ENCODE measurements at places on chromosomes 4 and X.

- DNase-seq = no peak
Observed at GRCh38 chr4:174228988-174229387, 54.5 kb downstream of the FBXO8 start.

DNA sequence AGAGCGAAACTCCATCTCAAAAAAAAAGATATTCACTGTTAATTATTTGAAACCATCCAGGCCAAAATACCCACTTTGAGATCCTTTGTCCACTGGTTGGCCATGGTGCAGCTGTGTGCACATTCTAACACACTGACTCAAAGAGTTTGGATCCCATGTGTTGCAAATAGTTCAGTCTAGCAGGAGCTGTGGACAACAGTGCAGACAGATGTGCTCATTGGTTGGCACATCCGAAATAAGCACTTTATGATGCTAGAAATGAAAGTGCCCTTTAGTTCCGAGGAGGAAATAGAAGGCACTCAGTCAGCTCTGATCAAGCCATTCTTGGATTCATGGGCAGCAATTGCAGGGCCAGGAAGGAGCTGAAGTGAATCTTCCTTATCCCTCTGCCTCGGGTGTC is 63.0 kb upstream of the TMEM150C start:
- no peak for DNase-seq

- no peak for DNase-seq
Observed at GRCh38 chrX:152876931-152877840, 20.7 kb upstream of the ZNF185 start.

DNA sequence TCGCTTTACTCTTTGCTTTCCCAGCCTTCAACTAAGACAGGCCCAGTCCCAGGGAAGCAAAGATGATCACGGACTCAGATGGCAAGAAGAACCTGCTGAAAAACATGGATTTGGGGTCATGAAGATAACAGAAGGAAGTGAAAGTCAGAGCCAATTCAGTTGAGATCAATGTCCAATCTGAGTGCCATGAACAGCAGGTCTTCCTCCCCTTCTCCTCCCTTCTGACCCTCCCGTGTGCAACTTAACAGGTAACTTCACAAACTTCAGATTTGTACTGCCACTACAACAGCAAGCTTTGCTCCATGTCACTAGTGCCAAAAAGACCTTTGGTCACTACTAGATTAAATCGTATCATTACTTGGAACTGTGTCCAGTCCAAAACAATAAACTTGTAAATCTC is 15.5 kb upstream of the SGMS2 start:
- no peak for DNase-seq

DNA sequence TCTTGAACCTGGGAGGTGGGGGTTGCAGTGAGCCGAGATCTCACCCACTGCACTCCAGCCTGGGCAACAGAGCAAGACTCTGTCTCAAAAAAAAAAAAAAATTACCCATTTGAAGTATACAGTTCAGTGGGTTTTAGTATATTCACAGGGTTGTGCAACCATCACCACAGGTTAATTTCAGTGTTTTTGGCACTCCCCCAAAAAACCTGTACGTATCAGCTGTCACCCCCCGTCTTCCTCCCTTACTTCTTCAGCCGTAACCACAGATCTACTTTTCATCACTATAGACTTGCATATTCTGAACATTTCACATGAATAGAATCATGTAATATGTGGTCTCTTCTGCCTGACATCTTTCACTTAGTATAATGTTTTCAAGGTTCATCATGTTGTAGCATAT is 11.7 kb upstream of the PTTG2 start:
- DNase-seq = no peak

GRCh38 chrX:40009890-40010289 is 87.9 kb downstream of the BCOR start:
- DNase-seq = no peak

GRCh38 chr4:6875431-6875831 is 34.2 kb upstream of the TBC1D14 start:
- DNase-seq = no peak

DNA sequence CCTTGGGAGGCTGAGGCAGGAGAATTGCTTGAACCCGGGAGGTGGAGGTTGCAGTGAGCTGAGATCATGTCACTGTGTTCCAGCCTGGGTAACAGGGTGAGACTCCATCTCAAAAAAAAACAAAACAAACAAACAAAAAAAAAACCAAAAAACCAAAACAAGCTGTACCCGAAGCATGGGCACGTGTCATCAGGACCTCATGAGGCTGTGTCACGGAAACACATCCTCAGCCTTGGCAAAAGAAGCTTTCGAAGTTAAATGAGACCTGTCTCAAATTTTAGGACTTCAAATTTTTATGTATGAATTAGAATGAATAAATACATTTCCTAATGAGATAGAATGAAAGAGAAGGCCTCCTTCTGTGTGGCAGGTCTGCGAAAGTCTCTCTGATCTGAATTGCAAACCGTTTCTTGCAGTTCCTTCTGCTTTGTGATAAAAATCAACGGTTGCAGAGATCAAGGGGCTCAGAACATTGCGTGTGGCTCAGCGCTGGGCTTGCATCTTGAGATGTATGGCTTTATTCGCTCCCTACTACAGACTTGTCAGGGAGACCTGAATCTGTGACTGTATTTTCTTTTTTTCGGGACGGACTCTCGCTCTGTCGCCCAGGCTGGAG is 19.5 kb upstream of the CRLF2 start:
- no peak for DNase-seq

DNA sequence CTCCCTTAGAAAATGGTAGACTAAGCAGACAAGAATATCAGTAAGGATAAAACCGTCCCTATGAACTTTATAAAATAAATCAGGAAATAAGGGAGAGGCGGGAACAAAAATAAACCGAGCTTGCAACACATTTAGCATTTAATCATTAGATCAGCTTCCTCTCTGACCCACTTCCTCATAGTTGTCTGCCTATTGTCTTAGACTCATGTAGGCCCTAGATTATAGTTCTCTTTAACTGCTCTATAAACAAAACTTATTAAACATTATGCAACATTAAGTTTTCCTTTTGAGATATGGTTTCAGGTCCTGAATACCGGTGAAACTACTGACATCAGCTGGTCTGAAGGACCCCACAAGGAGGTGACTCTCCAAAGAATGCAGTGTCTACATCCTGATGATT is 15.8 kb upstream of the SRD5A3 start:
- DNase-seq = no peak

- DNase-seq = no peak
Observed at GRCh38 chr4:169254546-169254983, 16.2 kb downstream of the SH3RF1 start.

DNA sequence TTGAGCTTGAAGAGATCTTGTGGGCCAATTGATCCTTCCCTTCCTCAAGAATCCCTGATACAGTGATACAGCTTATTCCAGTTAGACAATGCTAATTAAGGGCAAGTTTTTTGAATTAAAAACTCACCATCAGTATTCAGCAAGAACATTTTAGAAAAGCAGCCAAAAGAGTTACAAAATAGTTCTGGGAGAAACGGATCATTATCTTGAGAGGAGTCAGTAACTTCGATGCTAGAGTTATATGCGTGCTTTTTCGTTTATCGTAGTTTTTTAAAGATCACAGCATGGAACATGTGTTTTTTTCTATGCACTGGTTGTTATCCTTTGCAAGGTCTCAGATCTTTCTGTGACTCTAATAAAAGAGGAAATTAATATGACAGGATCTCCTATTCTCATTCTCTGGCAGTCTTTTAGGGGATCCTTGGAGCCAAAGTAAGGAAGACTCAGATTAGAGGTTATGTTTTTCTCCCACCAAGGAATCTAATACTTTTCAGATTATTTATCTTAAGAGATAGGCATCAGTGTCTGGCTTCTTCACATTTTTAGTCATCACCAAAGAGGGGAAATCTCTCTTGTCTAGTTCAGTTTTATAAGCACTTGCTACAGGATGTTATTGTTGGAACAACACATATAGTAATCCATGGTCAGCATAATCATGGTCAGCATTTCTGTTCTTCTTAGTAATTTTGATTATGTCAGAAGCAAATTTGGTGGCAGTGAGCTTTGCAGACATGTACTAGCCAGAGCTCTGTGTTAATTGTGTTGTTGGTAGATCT is 109.7 kb downstream of the PDLIM5 start:
- no peak for DNase-seq

DNA sequence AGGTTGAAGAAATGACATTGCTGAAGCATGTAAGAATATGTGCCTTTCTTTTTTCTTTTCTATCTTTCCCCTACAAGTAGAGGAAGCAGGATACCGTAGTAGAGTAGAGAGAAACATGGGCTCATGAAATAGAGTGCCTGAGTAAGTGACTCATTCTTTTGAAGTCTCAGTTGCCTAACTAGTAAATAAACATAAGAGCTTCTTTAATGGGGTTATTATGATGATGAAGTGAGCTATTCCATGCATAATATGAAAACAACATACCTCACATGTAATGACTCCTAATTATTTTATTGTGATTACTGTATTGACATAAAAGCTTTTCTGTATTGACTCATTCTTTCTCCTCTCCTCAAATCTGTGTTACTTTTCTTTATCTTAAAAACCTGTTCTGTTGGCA is 1538.2 kb downstream of the TECRL start:
- no peak for DNase-seq

Measured in NCI-H2081 treated with DMSO at 0.1 percent for 48 hours (cell line).